Right ventricle myocardium superior (tissue), 1 donor: ENCODE measurements at places on chromosomes 12 and 14. TPM values are rescaled to one million over a fixed set of nuclear protein-coding genes. Genes with fewer than 3 reads are reported as not detected.

DNA sequence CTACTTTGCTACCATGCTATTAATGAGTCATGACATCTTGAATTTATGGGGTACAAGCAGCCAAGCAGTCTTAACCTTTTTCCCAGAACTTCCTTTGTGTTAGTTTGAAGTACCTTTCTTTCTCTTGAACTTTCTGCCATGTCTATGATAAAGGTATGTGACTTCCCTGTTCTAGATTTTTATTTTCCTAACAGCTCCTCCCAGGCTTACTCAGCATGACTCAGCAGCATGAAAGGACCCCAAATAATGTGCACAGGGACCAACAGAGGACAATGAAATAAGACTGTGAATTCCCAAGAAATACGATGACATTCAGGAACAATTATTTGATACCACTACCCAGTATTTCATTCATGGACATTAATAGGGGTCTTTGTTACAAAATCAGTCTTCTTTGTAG lies 60.0 kb downstream of the TTC6 start:
- no peak for DNase-seq

GRCh38 chr12:120939523-120939922 lies 35.4 kb upstream of the SPPL3 start:
- DNase-seq, result peak; percentile 44

GRCh38 chr14:102027951-102028350 lies 58.9 kb downstream of the HSP90AA1 start:
- no peak for DNase-seq

PMCH gene
- total RNA-seq, result not detected
